ENCODE measurements at places on chromosomes 3 and 15. TPM values are rescaled to one million over a fixed set of nuclear protein-coding genes. Genes with fewer than 3 reads are reported as not detected.

- H3K36me3 ChIP-seq: peaks cover 67% of the 10 kb centered on the region
- no peaks in the 10 kb centered on the region for H3K27me3 ChIP-seq
- DNase-seq: no peak
- no peak overlapping the region for H3K4me3 ChIP-seq
- H3K4me1 ChIP-seq: peaks cover 15% of the 10 kb centered on the region
These were observed 45.0 kb downstream of the DLG1 start for GRCh38 chr3:197253238-197253947.

GRCh38 chr3:148999806-149000205 lies 8.5 kb downstream of the GYG1 start:
- H3K4me1 ChIP-seq: peaks cover 17% of the 10 kb centered on the region
- no peak overlapping the region for H3K4me3 ChIP-seq
- H3K27me3 ChIP-seq: no peaks in the 10 kb centered on the region
- H3K36me3 ChIP-seq: peaks cover 7% of the 10 kb centered on the region
- no peak overlapping the region for H3K27ac ChIP-seq

- H3K36me3 ChIP-seq: no peaks in the 10 kb centered on the region
- no peak overlapping the region for H3K4me3 ChIP-seq
- peaks cover 6% of the 10 kb centered on the region for H3K4me1 ChIP-seq
- H3K27ac ChIP-seq: no peak overlapping the region
- DNase-seq: no peak
These were observed 740 bp downstream of the CLDN16 start for GRCh38 chr3:190388703-190389102.

GRCh38 chr3:115146032-115146417 lies 1.1 kb downstream of the ZBTB20 start:
- peak overlapping the region; percentile 81 for H3K4me3 ChIP-seq
- no peaks in the 10 kb centered on the region for H3K27me3 ChIP-seq
- H3K4me1 ChIP-seq: peaks cover 16% of the 10 kb centered on the region
- no peak overlapping the region for H3K27ac ChIP-seq

DNA sequence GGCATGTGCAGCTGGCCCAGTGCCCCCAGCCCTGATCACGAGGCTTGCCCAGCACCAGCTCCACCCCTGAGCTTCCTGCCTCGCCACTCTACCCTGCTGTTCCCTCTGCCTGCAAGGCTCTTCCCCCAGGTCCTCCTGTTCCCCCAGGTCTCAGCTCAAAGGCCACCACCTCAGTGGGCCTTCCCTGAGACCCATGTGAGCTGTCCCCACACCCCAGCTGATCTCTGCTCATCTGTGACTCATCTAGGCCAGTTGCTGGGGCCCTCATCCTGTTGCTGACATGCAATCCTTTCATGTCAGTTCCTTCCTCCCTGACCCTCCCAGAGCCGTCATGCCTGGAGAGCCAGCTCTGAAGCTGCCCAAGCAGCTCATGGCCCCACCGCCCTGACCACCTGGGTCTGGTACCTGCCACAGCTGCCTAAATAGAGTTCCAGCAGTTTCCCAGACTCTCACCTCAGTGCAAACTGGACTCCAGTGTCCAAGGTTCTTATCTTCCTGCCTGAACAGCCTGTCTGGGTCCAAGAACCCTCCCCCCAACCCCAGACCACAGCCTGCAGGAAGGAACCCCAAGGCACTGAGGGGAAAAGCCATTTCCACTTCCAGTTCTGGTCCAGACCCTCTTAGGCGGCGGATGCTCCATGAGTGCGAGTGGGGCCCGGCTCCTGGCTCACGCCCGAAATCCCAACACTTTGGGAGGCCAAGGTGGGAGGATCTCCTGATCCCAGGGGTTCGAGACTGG lies 116.6 kb upstream of the IQSEC1 start:
- no peak for DNase-seq
- H3K36me3 ChIP-seq: no peaks in the 10 kb centered on the region
- H3K4me3 ChIP-seq: no peak overlapping the region

DNA sequence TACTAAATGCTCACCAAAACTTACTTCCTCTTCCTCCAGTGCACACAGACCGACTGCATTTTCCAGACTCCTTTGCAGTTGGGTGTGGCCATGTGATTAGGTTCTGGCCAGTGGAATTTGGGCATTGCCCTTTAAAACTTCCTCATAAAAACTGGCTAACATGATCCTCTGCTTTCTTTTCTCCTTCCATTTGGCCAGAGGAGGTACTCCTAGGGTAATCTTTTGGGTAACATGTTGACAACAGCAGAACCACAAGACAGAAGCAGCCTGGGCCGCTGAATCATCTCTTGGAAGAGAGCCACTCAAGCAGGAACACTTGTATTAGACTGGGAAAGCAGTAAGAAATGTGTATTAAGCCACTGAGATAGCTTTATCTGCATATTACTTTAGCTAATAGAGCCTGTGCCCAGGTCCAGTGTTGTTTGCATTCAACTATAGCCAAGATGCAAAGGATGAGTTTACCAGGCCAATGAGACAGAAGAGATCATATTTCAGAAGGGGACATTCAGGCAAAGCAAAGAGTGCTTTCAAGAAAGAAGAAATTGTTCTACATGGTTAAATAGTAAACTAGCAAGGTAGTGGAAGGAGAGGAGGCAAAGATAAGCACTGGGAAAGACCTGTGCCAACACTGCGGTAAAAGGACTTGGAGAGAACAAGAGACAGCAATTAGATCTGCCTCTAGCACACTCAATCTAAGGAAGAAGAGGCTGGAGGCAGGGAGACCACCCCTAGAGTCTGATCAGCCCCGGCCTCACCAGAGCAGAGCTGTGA lies 79.8 kb downstream of the PLCH1 start:
- H3K27ac ChIP-seq: no peak overlapping the region
- no peaks in the 10 kb centered on the region for H3K36me3 ChIP-seq
- H3K27me3 ChIP-seq: no peaks in the 10 kb centered on the region
- no peak for DNase-seq

GRCh38 chr3:31534065-31534425 lies 1.3 kb downstream of the STT3B start:
- peak overlapping the region; percentile 88 for H3K4me3 ChIP-seq
- 0 out of 2 replicates have a peak, but pooled peaks cover 3% of the 10 kb centered on the region for H3K27me3 ChIP-seq
- DNase-seq: peak; percentile 72
- H3K36me3 ChIP-seq: peaks cover 14% of the 10 kb centered on the region

The ADIPOQ gene
- not detected for total RNA-seq

Data from Karpas-422 (cell line).